ENCODE measurements at places on chromosomes 4 and X.
A peak's percentile ranks its signal among the peaks of the same experiment; 100 is the strongest.

GRCh38 chrX:125826080-125826479, 340.0 kb downstream of the DCAF12L2 start:
- DNase-seq, result no peak

DNA sequence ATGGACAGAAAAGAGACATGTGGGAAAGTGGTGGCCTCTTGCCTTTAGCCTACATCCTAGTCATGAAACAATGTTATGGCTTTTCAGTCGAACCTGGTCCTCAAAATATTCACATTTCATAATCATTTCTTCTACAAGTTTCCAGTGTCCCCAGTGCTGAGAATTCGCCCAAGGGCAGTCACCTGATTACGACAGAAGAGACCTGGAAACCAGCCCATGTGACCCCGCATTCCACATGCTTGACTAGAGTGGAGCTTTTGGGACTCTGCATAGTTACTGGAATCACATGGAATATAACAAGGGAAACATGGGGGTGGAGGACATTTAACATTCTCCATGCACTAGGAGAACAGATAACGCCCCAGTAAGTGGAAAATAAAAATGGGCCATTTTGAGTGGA, 100.1 kb downstream of the PPARGC1A start:
- DNase-seq, result no peak

DNA sequence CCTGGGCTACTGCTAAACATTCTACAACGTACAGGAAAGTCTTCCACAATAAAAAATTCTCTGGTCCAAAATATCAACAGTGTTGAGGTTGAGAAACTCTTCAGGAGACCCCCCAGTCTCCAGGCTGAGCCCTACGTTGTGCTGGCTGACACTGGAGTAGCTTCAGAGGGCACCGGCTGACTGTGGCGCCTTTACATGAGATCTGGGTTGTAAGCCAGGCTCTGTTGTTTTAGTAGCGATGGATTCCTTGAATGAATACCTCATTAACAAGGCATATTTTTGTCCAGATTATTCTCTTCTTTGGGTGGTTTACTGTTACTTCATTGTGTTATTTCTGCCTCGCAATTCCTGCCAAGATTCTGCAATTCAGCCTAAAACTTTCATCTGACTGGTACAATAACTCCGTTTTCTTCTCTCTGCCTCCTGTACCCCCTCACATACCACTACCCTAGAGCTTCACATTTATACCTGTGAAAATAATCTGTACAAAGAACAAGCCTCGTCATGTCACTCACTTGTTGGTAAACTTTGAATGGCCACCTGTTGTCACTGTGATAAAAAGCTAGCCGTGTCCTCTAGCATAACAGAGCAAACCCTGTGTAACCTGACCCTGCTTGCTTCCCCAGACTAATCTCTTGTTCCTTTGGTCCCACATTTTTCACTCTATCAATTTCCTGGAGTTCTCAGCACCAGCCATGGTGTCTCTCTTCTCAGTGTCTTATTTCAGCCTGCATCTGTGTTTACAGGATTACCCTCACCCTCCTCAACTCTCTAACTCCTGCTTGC, 1476.1 kb upstream of the TENM3 start:
- no peak for DNase-seq

GRCh38 chrX:104427073-104427472, 138.9 kb upstream of the IL1RAPL2 start:
- no peak for DNase-seq

GRCh38 chr4:145937971-145938611, 532 bp downstream of the ZNF827 start:
- DNase-seq, result peak; percentile 41

DNA sequence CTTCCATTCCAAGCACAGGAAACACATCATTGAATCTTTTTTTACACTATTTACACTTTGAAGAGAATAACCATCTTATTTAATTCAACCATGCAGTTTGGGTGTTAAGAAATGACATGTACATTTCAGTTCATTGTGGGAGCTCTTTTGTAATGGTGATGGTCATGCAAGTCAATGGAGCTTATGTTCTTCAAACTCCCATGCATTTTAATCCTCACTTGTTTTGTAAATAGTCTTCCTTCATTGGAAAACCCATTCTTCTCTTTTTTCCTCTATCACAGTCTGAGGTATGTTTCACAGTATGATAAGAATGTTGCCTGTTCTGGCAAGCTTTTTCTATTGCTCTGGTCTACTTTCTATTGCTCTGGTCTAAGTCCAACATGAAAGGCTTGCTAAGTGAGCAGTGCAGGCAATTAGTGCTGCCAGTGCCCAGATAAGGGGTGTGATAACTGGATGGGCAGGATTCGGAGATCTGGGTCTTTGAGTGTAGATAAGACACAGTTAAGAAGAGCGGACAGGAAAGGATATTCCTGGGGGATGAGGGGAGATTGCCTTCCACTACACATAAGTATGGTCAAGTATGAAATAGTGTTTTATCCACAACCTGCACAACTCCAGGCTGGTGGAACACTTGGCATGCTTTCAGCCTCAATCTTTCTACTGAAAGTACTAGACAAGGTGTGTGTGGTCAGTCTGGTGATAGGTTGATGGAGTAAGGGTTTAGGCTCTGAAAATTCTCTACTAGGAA, 17.1 kb downstream of the AFP start:
- no peak for DNase-seq

DNA sequence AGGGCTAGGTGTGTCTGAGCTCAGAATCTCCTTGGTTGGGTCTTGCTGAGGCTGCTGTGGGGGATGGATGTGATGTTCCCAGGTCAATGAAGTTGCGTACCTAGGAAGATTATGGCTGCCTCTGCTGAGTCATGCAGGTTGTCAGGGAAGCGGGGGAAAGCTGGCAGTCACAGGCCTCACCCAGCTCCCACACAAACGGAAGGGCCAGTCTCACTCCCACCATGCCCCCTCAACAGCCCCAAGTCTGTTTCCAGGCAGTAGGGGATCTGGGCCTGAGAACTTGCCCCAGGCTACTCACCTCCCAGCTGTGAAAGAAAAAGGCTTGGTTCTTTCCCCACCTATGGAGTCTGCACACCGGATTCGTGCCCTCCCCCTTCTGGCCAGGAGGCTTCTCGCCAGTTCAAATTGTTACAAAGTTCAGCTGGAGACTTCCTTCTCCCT, 72.9 kb downstream of the WDR44 start:
- no peak for DNase-seq

DNA sequence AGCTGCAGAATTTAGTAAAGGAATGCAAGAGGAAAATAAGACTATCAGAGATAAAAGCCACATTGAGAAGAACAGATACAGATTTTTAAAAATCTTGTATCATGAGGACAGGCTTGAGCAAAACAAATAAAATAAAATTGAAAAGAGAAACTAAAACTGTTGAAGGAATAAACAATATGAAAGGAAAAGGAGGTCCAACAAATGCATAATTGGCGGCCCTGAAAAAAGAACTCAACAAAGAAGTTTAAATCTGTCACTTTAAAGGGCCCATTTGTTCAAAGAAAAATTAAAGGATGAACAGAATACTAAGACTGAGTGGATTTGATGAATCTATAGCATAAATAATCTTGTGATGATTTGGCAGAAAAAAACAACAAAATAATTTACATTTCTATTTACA, 36.5 kb downstream of the TMPRSS11B start:
- no peak for DNase-seq

DNA sequence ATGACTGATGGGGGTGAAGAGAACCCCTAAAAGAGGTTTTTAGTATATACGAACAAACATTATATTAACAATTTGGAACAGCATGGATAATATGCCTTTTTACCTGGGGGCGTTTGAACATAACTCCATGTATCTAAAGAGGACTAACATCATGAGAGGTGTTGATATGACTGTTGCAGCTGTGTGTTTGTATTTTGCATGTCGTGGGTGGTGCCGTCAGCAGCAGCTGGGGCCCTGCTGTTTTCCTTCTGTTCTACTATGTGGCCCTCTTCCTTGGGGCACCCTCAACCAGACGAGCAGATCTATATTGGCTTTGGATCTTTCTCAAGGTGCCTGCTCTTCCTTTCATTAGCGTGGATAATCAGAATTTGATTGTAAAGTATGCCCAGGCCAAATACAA, 11.2 kb downstream of the GBA3 start:
- no peak for DNase-seq

DNA sequence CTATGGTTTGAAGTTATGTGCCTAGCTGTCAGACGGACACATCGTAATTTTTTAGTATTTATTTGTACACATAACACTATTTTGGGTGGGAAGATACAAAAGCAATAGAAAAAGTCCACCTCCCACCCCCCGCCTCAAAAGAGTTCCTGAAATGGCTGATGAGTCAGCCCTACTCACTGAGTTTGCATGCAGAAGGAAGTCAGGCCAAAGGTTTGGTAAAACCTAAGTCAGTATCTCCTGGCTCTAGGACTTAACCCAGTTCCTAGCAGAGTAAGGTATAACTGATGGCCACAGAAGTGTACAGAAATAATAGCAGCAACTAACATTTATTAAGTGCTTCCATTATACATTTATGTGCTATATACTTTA, 2.9 kb upstream of the KLHL2 start:
- DNase-seq, result no peak

DNA sequence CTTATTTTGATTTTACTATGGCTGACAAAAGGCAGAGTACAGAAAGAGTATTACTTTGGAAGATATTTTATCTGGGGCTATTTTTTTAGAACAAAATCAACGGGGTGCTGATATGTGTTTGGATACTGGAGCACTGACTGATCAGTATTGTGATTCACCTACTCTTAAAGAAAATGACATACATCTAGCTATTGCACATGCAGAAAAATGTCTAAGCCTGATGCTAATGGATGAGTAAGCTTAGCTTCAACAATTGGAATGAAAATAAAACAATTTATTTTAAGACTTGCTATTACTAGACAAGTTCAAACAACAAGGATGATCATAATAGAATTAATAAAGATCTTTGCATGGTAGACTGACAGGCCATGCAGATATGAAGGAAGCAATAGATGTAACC, 262.0 kb downstream of the PPP1R2C start:
- no peak for DNase-seq

- no peak for DNase-seq
Measured at GRCh38 chr4:118904418-118904817, 15.8 kb downstream of the SYNPO2 start.

DNA sequence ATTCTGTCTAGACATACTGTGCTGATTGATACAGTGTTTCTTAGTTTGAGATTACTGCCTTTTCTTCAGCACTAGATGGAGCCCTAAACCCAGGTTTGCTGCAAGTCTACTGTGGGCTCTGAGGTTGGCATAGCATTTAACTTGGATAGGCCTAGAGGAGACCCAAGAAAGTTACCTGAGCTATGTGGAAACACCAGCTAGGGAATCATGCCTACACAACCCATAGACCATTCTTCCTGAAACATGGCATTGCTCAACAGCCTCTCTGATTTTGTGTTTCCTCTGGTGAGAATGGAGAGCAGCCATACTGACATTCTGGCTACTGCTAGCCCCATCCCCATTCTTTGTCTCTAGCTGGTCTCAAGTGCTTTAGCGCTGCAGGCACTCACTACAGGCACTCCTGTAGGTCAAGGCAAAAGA, 287.7 kb upstream of the PCDH18 start:
- no peak for DNase-seq

- DNase-seq, result no peak
Measured at GRCh38 chrX:74514384-74514783, 93.1 kb downstream of the SLC16A2 start.

DNA sequence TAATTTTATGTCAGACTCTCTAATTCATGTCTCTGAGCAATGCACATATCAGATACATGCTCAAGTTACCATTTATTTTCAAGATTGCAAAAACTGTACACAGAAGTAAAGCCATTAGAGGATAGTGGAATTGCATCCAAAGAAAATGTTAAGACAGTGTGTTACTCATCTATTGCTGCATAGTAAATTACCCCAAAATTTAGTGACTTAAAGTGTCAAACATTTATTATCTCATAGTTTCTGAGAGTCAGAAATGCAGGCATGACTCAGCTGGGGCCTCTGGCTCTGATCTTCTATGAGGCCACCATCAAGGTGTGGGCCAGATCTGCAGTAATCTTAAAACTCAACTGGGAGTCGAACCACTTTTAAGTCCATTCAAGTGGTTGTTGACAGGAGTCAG, 275.2 kb downstream of the QDPR start:
- no peak for DNase-seq

DNA sequence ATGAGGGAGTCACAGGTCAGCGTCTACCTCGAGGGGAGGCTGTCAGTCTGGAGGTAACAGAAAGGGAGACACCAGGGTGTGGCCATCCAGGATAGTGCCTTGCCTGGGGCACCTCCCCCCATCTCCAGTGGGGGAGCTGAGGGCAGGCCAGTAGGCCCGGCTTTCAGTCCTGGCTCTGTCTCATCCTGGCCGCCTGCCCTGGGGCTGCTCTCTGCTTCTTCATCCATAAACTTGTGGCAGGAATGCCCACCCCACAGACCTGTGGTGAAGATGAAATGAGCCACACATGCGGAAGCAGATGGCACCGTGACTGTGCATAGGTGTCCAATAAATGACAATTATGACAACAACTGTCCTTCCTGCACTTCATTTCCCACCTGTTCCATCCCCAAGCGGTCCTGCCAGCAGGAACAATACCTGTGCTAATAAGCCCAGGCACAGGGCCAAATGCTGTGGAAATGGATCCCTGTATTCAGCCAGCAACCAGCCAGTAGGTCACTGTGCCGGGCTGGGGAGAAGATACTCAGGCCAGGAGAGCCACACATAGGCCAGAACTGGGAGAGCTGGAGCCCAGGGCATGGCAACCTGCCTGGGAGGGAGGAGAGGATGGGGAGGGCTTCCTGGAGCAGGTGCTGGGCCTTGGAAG, 30.2 kb downstream of the TRO start:
- DNase-seq, result no peak

GRCh38 chr4:98864560-98864959, 64.4 kb downstream of the EIF4E start:
- DNase-seq, result no peak

DNA sequence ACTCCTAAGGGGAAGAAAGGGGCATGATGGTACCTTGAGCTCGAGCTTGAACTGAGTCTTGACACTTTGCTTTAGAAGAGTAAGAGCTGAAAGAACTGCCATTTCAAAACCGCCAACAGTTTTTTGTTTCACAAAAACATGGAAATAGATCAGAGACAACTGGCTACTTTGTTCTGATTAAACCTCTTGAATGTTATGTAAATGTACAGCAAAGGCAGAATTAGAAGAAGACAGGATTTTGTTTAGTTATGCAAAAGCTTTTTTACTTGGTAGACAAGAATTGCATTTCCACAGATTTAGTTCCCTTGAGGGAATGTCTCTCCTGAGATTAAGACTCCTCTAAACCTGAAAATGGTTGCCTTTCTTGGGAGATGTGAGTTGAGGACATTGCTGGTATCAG, 33.3 kb upstream of the STPG2 start:
- DNase-seq, result no peak

DNA sequence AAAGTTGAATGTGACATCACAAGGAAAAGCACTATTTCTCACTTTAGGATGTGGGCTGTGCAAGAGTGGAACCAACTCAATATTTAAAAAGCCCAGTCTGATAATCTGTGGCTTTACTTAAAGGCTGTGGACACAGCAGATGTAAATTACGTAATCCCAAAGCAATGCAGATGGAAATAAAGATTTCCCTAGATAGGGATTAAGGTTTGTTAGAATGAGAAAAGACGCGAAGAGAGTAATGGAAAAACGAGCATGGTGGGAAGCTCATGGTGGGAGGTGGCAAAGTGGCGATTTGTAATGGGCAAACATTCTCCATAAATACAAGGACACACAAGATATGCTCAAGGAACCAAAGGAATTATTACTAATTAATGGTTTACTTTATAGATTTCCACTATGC, 985.5 kb downstream of the FSTL5 start:
- no peak for DNase-seq

Measured in stimulated activated CD4-positive, alpha-beta T cell treated with anti-CD3 and anti-CD28 coated beads, Interleukin-1b, Interleukin-23, amount 100 ng/mL, for 4 hours (primary cell).